ENCODE measurements at places on chromosomes 6 and 20. TPM values are rescaled to one million over a fixed set of nuclear protein-coding genes. Genes with fewer than 3 reads are reported as not detected.

SLPI gene
- total RNA-seq, result not detected

ZNF512B gene
- 9.6 TPM for total RNA-seq

SIRPB2 gene
- total RNA-seq, result not detected

DPPA5 gene
- total RNA-seq, result not detected

GRCh38 chr6:13877051-13877450 is 47.7 kb upstream of the RNF182 start:
- no peak for DNase-seq

GRCh38 chr20:12030470-12030869 is 112.8 kb downstream of the BTBD3 start:
- no peak for DNase-seq

GRCh38 chr6:35152067-35152707 is 11.0 kb upstream of the TCP11 start:
- DNase-seq, result no peak
